ENCODE measurements at places on chromosomes 11 and 22. TPM values are rescaled to one million over a fixed set of nuclear protein-coding genes. Genes with fewer than 3 reads are reported as not detected.

The MRGPRX2 gene
- not detected for polyA plus RNA-seq

The P2RX6 gene
- 0.77 TPM for polyA plus RNA-seq

The GGTLC2 gene
- polyA plus RNA-seq: not detected

The DNAJB7 gene
- 0.60 TPM for polyA plus RNA-seq

The GGT5 gene
- polyA plus RNA-seq: 2.8 TPM
